Naive thymus-derived CD8-positive, alpha-beta T cell (primary cell): ENCODE measurements at places on chromosomes 5 and 9.

- no peak for DNase-seq
Observed at GRCh38 chr5:3599226-3600105, 3.8 kb downstream of the IRX1 start.

DNA sequence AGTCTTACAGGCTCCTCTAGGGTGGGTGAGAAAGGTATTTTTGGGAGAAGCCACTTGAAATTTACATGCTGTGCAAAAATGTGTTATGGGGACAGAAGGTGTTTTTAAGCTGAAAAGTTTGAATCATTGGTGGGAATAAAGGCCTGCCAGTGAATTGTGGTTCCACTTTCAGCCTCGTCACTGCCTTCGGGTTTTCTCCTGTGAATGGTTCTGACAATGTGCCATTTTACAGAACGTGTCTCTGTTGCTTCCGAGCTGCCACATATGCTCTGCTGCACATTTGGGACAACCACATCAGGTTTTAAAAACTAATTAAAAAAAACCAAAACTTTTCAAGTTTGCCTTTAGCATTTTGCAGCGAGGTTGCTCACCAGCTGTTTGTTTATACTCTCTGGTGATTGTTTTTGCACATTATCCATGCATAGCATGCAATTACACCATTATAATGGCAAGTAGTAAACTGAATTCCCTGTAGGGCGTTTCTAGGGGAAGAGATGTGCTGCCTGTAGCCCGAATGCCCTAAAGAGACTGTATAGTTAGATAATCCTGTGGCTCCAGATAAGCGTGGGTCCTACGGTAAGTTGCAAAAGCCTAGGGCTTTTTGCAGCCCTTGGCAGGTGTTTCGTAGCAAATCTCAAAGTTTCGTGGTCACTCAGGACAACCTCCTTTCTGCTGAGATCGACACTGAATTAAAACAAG is 40.1 kb upstream of the SUB1 start:
- DNase-seq: no peak

DNA sequence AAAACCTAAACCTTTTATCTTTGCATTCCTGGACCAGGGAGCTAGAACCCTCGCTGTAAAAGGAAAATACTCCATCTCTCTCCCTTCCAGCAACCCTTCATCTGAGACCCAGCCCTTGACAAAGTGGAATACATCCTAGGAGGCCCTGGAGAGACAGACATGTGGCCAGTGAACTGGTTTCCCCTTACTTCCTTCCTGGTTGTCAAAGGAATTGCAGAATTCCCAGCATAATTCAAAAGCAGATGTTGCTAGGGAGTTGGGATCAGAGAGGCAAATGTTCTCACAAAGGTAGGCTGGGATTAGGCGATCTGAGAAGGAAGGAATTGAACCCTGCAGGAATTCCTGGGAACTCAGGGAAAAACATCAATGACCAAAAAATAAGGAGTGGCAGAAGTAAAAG is 80.9 kb downstream of the MARCHF3 start:
- no peak for DNase-seq

- DNase-seq: no peak
Observed at GRCh38 chr5:84688566-84688965, 303.9 kb upstream of the EDIL3 start.

DNA sequence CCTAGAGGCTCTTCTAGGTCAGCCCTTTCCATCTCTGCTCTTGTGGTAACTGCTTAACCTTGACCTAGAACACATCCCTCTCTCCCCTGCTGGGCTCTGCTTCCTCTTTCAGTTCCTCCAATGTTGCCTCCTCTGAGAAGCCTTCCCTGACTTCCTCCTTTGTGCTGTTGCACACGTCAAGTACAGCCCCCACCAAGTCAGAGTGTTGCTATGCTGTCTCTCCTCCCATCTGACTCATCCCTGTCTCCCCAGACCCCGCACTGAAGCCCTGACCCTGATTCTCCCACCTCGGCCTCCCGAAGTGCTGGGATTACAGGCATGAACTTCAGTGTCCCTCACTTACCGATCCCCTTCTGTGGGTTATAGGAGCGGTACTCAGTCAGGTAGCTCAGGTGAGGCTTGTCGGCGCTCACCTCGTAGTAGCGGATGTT is 10.4 kb upstream of the TRIM14 start:
- DNase-seq: no peak

GRCh38 chr5:643351-643801 is 31.2 kb downstream of the CEP72 start:
- DNase-seq: no peak

DNA sequence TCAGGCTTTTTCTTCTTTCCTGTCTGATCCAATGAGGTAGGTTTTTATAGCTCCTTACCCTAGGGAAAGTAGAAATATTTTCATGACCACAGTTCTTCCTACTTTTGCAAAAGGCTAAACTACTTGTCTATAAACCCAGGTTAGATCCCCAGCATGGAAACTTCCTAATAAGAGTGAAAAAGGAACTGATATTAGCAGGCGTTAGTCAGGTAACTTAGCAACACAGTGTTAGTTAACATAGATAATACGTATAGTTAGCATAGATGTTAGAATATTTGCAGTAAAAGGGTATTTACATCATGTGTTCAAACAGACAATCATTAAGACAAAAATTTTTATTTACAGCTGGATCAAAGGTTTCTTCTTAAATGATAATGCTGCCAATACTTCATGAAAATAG is 162.9 kb upstream of the DAB2 start:
- DNase-seq: no peak

DNA sequence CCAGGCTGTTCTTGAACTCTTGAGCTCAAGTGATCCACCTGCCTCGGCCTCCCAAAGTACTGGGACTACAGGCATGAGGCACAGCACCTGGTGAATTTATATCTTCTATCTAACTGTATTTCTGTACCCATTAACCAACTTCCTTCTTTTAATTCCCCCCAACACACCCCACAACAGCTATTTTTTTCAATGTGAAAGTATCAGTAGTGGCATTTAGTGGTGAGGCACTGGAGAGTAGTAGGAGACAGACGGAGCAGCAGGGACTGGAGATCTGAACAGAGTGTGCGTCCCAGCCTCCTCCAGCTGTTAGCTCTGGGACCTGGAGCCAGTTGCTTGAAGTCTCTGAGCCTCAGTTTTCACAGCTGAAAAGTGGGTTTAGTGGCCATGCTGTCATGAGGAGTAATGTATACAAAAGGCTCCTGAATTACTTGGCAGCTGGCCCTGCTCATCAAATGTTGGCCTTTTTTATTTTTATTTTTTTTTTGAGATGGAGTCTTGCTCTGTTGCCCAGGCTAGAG is 11.0 kb upstream of the EEIG1 start:
- no peak for DNase-seq

DNA sequence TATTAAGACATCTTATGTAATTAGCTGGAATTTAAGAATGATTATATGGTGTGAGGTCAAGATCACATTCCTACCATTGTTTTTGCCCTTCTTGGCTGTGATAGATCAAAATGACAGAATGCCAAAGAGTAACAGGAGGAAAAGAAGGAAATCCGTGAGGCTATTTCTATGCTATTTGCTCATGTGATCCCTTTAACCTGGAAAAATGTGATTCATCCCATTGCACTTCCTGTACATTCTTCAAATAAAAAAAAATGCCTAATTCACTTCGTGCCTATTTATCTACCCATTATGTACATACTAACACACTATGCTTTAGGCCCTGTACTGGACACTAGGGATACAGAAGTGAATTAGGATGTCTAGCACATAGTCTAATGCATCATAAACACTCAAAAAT is 154.1 kb upstream of the PAPPA start:
- no peak for DNase-seq

DNA sequence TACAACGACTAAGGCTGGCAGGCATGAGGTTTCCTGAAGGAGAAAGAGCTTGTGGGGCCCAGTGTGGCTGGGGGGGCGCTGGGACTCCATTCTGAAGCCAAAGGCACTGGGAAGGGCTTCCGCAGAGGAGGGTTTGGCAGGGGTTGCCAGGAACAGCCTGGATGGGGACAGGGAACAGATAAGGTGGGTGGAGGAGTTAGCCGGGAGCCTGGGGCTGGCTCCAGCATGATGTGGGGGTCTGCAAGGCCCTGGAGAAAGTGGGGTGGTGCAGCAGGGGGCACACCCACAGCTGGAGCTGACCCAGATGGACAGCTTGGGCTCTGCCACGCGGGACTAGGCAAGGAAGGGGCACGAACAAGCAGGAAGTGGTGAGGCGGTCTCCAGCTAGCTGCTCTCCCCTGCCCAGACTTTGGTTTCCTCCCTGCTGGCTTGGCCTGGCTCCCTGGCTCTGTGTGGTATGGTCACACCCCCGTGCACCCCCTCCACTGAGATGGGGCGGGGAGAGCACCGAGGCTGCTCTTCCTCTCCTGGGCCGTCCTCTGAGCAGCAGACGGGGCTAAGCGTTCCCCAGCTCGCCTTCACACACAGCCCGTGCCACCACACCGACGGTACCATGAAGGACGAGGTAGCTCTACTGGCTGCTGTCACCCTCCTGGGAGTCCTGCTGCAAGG is at the start of gene LTC4S:
Gene LTC4S (plus strand): TSS at position 519 of the 672 bp plus-strand sequence. CDS start 95 bp downstream, at position 614.
- DNase-seq: peak; percentile 64

- DNase-seq: peak; percentile 70
Observed at GRCh38 chr5:73591102-73591695, 25.7 kb downstream of the UTP15 start.

DNA sequence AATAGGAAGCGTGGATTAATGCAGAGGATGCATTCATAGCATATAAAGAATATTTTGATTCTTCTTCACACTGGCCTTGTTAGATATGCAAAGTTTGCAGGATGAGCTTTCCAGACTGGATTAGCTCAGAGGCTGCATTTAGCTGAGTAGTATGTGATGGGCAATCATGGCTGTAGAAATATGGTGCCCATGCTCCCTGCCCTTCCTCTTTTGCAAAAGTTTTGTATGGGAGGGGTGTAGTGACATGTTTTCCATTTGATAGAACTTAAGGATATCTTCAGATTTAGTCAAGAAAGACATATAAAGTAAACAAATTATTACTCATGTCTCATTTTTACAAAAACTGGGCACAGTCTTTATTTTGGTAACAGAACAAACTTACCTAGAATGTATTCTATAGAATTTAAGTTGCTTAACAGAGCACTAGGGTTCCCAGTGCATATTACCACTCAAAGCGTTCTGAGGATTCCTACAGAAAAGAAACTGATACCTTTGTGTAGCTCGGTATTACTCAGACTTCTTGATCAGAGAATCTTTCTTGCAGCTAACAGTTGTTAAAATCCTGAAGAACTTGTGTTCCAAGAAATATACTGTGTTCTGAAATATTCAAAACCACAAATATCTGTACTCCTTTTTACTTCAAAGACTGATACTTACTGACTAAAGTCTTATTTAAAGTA is 9.8 kb downstream of the GTF3C4 start:
- no peak for DNase-seq

DNA sequence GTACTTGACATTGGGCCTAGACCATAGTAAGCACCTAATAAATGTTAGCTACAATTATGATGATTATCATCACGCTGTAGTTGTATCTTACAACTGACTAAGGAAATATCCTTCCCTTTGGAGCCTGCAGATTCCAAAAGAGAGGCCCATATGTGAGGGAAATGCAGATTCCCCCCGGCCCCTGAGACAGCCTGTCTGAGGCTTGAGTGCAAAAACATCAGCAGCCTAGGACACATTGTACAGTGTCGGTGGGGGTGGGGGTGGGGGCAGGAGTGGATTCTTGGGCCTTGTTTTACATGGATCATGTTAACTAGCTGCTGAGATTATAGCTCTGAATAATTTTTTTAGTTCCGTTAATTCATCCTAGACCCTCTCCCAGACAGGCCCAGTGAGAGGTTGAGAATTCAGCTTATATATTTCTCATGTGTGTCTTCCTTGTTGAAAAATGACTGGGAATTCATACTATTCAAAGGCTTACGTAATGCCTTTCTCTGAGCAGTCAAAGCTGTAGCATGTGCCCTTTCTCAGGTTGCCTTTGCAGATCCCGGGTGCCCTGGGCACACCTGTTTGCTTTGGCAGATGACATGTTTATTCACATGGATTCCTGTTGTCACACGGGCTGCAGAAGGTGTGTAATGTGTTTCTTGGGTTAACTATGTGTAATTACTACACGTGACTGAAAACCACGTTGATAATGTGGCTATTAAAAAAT is 262.8 kb downstream of the NR3C1 start:
- no peak for DNase-seq

DNA sequence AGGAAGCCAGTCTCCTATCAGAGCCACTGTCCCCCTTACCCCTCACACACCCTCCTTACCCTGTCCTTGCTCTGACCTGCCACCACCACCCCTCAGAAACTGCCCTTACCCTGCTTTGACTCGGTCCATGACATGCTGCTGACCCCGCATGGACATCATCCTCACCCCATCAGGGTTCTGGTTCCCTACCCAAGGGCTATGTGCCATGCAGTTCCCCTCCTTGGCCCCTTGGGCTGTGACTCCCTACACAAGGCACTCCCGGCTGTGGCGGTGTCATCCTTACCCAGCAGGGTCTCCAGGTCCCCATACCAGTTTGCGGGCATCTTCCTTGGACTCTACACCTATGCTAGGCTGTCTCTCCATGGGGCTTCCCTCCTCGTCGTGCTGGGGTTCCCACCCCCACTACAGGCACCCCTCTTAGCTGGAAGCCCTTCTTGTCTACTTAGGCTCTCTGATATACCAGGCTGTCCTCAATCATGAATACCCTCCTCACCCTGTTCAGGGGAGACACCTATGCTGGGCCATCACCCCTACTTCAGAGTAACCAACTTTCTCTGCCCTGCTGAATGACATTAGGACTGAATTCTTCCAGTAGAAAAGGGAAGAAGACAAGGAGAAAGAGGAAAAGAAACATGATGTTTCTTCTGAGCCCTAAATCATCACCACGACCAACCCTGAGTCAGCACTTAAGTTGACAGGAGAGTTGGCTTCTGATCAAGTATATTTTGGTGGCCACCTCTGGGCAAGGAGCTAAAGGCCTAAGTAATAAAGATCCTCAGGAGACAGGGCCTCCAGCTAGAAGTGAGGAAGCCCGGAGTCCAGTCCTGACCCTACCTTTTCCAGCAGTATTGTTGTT is 115.2 kb downstream of the GCNT1 start:
- no peak for DNase-seq

- DNase-seq: no peak
Observed at GRCh38 chr9:105064248-105065097, 136.5 kb upstream of the ABCA1 start.

DNA sequence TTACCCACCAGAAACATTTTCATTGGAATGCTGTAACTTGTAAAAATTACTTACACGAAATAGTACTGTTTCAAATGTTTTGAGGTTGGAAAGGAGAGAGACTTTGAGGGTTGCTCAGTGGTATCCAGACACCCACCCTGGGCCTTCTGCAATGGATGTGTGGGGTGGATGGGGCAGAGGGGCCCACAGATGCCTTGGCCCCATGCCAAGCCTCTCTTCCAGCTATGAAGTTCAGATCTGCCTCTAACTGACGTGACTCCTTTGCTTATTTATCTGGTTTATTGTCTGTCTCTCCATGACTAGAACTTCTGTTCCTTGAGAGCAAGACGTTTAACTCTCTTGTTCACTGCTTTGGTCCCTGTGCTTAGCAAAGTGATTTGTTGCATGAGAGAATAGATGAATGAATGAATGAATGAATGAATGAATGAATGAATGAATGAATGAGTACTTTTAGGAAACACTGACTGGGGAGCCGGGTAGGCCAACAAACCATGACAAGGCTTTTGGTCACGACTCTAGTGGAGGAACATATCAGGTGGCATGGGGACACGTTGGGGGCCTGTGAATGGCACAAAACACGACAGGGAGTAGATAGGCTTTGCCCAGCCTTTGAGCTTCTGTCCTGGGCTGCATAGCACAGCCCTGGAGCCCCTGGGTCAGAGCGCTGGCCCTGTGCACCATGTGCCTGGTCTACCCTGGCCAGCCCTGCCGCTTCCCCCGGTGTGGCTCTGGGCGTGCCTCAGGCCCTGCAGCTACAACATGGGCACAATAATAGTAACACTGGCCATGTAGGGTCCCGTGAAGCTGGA is 31.8 kb downstream of the AK8 start:
- no peak for DNase-seq

GRCh38 chr9:90851444-90851843 is 49.8 kb downstream of the SYK start:
- DNase-seq: no peak
